ENCODE measurements at places on chromosomes 13 and 19.

GRCh38 chr13:38394777-38395496 lies 45.3 kb downstream of the UFM1 start:
- no peak for DNase-seq

DNA sequence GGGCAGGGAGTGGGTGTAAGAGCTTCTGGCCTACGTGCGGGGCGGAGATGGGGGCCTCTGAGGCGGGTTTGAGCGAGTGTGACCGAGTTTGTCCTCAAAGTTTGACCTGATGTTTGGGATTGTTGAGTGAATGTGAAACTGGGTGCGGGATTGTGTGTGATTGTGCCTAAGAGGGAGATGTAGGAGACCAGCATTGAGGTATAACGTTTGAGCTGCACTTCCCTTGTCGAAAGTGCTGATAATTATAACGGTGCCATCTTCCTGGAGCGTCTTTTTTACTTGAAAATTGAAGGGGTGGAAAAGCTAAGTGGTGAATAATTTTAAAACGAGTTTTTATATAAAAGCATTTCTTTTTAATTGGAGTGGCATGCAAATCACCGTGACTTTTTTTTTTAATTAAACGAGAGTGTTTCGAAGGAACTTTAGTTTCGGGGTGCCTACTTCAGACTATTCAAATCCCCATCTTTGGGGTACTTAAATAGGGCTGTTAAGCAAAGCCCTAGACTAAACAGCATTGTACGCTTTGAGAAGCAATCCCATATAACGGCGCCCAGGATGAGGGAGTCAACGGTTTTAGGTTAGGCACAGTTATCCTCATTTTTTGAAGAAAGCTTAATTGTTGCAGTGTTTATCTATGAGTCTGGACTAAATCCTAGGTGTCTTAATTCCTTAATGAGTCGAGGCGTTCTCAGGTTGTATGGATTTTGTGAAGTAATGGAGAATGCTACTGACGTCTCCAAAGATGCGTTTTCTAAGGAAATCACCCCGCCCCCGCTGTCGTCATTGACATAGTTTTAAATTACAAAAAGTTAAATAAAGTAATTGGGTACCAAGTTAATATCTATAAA lies 594 bp downstream of the ZNF146 start:
- no peak for DNase-seq

DNA sequence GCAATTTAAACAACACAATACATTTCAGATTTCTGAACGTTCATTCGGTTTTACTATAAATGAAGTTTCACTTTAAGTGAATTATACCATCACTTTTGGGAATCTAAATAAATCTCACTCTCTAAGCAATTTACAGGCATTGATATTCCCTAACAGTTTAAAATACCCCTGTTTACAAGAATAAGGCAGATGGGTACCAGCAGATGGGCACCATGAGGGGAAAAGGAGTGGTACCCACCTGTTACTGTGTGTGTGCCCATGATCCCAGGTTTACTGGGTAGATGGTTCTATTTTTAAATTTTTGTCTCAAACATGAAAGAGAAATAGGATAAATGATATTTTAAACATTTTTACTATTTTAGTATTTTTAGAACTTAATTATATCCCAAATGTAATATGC lies 212.9 kb downstream of the PCDH9 start:
- no peak for DNase-seq

DNA sequence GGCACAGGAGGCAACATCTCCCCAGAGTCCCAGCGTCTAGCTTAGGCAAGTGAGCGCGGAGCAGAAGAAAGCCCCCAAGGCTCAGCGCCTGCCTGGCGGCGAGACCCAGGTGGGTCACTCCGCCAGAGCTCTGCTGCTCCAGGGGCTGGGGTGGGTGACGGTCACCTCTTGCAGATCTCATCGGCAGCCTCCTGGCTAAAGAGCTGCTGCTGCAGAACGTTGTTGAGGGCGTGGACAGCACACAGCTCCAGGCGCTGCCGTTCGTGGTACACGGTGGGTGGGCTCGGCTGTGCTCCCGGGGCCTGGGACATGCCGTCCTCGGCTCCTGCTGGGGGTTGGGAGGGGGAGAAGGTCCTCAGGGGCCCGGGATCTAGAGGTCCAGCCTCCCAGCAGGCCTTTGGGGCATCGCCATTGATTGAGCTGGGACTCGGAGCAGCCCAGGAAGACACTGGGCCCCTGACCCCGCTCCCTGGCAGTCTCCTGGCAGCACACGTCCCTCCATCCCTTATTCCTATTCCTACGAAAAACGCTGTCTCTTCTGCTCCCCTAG lies 795 bp downstream of the JOSD2 start:
- no peak for DNase-seq

- DNase-seq: no peak
Measured at GRCh38 chr13:113458253-113459065, 5.2 kb upstream of the ADPRHL1 start.

- no peak for DNase-seq
Measured at GRCh38 chr13:32297206-32297605, 18.0 kb downstream of the ZAR1L start.

GRCh38 chr19:664913-665443 lies 2.0 kb upstream of the RNF126 start:
- DNase-seq: peak; percentile 84

- DNase-seq: no peak
Measured at GRCh38 chr13:93865235-93865634, 614.2 kb downstream of the DCT start.

DNA sequence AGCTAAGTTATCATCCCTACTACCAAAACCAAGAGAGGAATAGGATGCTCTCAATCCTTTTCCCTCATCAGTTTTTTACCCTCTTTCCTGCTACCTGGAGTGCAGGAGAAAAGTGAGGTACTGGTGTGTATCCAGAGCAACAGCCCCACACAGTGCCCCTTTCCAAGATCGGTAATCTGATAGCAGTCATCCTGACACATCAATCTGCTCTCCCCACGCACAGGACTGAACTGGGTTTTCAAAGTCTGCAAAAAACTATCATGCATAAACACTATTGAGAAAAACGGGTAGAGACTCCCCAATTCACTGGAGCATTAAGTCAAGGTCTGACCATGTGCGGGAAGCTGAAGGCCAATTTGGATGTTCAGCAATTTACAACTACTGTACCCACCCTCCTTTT lies 284.8 kb downstream of the RBM26 start:
- no peak for DNase-seq

GRCh38 chr13:39282400-39282972 lies 244.2 kb downstream of the NHLRC3 start:
- no peak for DNase-seq

DNA sequence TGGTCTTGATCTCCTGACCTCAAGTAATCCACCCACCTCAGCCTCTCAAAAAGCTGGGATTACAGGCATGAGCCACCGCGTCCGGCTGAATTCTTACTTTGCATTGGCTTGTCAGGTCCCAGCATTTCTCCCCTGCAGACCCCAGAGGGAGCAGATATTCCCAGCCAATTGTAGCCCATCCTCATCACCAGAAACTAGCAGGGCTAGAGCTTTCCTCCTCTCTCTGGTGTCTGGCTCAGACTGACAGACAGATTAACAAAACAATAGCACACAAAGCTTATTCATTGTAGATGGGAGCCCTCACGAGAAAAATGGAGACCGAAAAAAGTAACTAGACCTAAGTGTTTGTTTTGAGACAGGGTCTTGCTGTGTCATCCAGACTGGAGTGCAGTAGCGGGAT lies 7.5 kb upstream of the MPV17L2 start:
- no peak for DNase-seq

DNA sequence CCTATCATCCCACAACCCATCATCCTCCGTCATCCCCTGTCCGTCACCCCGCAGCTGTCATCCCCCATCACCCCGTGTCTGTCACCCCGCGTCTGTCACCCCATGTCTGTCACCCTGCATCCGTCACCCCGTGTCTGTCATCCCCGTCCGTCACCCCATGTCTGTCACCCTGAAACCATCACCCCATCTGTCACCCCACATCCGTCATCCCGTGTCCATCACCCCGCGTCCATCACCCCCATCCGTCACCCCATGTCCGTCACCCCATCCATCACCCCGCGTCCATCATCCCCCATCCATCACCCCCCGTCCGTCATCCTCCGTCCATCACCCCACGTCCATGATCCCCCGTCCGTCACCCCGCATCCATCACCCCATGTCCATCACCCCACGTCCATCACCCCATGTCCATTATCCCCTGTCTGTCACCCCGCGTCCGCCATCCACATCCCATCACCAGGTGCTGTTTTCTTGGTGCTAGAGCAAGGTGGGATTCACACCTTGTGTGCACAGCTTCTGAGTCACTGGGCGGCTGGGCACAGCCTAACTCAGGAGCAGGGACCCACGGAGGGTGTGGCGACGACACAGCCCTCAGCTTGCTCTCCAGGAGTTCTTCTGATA lies 24.2 kb downstream of the RASA3 start:
- DNase-seq: no peak

DNA sequence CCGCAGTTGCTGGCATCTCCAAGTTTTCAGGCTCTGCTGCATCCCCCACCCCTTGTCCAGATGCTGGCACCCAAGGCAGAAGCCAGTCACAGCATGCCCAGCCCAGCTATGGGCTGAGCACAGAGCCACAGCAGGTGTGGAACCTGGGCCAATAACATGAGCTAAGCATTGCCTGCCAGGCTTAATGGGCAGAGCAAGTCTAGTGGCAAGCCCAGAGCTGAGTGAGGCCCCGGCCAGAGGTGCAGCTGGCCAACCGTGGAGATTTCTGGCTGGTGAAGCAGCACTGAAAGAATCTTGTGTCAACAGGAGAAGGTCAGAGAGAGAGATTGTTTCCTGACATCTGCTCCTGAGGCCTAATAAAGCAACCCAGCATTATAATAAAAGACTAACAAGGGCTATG lies 111.0 kb downstream of the B3GLCT start:
- no peak for DNase-seq

DNA sequence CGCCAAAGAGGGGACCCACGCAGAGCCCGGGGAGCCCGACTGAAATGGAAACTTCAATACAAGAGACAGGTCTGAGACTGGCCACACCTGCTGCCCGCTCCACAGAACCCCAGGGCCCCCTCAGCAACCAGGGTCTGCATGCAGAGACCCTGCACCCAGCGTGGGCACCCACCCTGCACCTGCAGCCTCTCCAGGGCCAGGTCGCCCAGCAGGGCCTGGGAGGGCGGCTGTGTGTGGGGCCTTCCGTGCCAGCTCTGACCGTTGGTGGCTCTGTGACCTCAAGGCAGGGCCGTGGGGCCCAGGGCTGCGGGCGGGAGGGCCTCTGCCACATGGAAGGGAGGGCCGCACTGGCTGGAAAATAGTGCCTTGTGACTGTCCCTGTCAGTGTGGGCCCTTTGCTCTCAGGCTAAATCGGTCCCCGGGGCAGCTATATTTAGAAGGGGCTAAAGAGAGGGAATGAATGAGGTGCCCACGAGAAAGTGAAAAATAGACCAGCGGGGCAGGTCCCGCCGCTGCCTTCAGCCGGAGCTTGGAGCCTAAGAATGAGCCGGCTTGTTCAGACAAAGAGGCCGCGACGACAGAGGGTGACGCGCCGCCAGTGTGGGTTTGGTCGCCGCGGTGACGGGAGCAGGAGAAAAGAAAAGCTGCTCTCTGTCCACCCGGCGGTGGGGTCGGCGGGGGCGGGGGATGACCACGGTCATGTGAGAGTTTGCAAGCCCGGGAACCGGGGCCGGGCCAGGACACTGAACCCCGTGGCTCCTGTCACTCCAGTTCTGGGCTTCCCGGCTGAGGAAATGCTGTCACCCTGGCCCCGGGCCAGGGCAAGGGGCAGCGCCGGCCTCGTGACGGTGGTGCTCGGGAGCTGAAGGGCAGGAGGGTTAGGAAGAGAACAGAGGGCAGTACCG lies 70.5 kb downstream of the GADD45B start:
- DNase-seq: no peak

GRCh38 chr19:11227195-11227886 lies 12.1 kb upstream of the ANGPTL8 start:
- no peak for DNase-seq

DNA sequence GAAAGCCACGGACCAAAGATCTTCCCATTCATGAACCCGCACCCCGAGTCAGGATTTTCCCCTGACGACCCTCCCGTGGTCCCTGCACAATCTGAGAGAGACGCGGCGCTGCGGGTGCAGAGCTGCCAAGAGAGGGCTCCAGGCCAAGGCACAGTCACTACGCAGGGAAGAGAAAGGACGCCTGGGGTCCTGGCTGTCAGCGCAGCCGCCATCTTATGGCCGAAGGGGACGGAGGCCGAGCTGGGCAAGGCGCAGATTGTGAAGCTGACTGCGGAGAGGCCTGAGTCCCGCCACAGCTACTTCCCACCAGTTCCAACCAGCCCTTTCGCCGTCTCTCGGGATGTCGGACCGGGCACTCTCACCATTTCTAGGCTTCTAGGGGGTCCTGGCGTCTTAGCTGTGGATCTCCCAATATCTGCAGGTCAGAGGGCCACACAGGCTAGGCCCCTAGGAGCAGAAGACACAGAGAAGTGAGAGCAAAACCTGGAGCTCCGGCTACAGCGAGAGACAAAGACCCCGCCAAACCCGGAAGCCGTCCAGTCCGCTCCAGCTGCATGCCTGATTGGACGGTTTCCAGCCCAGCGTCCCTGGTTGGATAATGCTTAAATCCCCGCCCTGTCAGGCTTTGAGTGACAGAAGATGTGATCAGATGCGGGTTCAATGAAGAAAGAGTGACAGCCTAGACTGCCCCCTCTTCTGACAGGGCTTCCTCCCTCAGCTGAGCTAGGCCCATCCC lies at the start of gene ZNF100:
ZNF100 (minus strand) TSS at position 515 of the 736 bp plus-strand sequence; CDS start at position 365, 150 bp downstream.
- peak; percentile 75 for DNase-seq

DNA sequence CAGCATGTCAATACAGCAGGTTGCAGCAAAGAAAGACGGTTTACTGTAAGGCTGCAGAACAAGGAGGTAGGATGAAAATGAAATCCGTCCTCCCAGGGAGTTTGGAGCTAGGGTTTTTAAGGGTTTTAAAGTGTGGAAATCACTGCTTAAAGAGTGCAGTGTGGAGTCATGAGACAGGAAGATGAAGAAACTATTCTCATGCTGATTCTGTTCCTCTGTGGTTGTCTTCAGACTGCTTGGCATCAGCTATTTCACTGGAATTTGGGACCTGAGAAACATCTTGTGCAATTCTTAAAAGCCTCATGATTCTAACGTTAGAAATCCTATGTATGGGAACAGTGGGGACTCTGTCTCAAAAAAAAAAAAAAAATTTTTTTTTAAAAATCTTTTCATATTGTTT lies 11.4 kb downstream of the ZNF331 start:
- no peak for DNase-seq

DNA sequence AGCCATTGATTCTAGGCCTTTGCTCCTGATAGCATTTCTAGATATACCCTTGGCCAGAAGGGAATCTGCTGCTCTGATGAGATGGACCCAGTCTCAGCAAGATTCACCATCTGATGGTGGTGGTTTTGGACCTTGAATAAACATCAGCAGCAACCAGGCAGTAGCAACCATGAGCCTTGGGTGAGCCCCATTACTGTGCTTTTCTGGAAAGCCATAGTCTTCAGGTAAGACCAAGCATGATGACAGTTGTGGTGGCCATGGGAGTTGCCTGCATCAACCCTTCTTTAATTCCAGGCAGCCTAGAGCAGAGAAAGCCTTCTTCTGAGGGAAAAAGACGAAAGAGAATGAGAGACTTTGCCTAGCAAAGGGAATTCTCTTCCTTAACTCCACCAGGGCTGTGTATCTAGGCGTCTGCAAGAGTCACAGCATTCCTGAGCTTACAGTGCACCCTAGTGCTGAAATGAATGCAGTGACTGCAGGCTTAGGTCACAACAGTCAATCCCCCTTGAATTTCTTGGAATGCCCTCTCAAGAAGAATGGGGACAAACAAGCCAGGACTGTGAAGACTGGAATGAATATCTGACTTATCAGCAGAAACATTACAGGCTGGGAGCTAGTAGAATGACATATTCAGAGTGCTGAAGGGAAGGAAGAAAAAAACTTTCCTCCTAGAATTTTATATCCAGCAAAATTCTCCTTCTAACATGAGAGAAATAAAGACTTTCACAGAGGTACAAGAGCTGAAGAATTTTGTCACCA lies 942.4 kb upstream of the PCDH20 start:
- no peak for DNase-seq

Measured in NCI-H187 (cell line).